ENCODE measurements at places on chromosomes 7 and 10. TPM values are rescaled to one million over a fixed set of nuclear protein-coding genes. Genes with fewer than 3 reads are reported as not detected.

DNA sequence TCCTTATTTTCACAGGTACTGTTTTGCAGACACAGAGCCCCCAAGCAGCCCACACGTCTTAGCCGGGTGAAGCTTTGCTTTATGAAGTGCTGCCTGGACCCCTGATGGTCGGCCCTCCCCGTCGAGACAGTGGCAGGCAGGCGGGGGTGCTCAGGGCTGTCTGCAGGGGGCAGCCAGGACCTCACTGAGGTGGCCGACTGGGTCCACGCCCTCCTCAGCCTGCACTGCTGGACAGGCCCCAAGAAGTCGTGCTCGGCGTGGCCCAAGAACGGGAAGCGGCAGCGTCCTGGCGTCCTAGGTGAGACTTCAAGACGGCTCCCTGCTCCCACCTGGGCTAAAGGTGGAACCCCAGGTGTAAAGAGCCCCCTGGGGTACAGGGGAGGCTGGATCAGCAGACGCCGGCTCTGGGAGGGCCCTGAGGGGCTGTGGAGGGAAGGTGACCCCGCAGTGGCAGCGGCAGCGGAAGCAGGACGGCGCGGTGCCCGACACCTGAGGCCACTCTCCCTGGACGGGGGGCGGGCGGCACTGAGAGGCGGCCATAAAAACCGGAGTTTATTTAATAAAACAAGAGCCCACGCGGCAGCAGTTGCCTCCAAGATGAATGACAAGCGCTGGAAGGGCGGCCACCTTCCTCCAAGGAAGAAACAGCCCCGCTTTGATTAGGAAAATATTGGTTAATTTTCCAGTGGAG lies 179.4 kb downstream of the ELFN1 start:
- no peak for DNase-seq

- no peak for DNase-seq
Measured at GRCh38 chr7:40629891-40630290, 495.1 kb downstream of the SUGCT start.

The CYP3A7 gene
- not detected for total RNA-seq

DNA sequence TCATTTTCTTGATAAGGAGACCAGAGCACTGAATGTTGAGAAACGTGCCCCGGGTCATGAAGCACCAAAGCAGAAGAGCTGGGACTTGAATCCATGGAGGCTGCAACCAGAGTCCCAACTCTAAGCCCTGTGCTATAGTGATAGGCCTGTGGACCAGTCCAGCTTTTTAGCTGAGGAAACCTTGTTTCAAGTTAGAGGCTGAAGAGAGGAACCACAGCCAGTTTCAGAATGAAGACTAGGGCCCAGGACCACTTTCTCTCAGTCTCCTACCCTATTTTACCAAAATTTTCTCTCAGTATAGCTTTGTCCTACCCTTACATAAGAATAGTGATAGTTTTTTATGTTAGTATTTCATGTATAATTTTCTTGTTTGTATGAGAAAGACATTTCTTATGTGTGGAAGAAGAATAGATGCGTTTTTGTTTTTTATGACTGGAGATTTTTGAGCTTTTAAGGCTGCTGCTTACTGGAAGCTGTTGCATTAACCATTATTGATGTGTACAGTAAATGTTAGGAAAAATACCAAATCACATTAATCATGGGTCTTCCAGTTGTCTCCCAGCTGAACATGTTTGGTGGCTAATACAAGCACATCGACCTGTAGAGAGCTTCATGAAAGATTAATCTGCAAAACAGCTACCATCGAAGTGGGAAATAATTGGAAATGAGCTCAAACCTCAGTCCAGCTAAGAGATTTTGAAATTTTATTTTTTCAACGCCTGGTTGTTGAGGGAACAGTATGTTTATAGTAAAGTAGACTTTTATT lies 45.0 kb upstream of the CSTF2T start:
- no peak for DNase-seq

GRCh38 chr7:101287032-101287431 lies 34.6 kb downstream of the IFT22 start:
- no peak for DNase-seq

- no peak for DNase-seq
Measured at GRCh38 chr10:100904917-100905316, 7.8 kb upstream of the SLF2 start.

The MAT1A gene
- total RNA-seq = not detected

DNA sequence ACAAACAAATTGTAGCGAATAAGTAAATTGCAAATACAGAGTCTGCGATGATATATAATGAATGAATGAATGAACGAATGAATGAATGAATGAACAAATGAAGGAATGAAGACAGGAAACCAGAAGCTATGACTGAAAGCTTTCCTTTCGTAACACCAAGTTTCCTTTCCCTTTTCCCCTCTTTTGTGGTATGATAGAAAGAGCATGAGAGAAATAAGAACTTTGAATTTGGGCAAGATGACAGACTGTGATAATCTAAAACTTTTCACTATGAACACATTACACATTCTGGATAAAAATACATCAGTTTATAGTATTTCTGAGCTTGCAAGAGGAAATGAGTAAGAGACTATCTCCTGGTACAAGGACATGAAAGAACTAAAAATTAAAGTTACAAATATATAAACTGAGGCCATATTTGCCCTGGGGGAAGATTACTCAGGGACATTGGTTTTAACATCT lies 8.4 kb upstream of the UCN3 start:
- DNase-seq = no peak

The ZNF655 gene
- total RNA-seq = 98.5 TPM

- no peak for DNase-seq
Measured at GRCh38 chr7:8597565-8597964, 164.2 kb downstream of the NXPH1 start.

DNA sequence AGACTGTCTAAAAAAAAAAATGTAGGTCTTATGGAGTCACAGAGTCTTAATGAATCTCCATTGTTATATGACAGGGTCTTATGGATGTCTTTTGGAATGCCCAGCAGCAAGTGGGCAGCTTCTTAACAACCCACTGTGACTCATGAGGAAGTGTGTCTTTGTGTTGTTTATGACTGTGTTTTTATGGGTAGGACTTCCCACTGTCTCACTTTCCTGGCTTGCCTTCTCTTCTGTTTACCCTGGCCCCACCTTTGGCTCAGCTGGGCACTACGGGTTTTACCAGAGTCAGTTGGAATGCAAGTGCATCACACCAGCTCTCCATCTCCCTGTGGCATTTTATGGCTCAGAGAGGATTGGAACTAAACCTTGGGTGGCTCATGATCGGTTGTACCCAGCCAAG lies 580.5 kb downstream of the AUTS2 start:
- no peak for DNase-seq

The HABP2 gene
- not detected for total RNA-seq

DNA sequence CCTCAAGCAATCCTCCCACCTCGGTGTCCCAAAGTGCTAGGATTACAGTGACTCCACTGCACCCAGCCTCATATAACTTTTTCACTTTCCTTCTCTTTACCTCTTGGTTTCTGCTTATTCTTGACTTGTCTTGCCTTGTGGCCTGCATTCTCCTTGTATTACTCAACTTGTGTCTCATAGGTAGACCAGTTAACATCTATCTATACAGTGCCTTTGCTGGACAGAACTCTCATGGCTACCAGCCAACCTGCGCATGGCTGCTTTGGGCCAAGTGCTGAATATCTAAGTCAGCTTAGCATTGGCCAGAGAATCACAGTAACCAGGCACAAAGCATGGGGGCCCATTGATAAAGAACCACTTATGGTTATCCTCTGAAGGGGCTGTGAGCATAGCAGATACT lies 42.6 kb upstream of the ZNRF2 start:
- DNase-seq = no peak

The COL26A1 gene
- not detected for total RNA-seq

Data from activated B cell treated with CpG ODN at 0.5 μM for 24 hours (primary cell).